ENCODE measurements at places on chromosomes 13 and 19.

GRCh38 chr19:19402656-19403372, 2.7 kb upstream of the GATAD2A start:
- DNase-seq: no peak

GRCh38 chr19:14033946-14034345, 2.4 kb downstream of the IL27RA start:
- no peak for DNase-seq

DNA sequence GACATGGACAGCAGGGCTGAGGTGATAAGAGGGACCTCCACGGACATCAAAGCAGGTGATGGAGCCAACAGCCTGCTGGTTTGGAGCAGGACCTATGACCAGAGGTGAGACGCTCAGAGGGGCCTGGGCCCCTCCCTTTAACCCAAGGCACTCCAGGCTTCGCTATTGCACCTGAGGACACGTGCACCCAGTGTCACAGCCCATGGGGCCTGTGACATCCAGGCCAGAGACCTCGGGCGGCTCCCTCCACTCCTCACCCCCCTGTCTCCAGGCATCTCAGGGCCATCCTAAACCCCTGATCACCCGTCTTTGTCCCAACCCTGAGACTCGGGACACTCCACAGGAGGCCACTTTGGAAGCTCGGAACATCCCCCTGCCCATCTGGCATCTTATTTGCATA, 12.9 kb downstream of the ADGRE5 start:
- DNase-seq: no peak

DNA sequence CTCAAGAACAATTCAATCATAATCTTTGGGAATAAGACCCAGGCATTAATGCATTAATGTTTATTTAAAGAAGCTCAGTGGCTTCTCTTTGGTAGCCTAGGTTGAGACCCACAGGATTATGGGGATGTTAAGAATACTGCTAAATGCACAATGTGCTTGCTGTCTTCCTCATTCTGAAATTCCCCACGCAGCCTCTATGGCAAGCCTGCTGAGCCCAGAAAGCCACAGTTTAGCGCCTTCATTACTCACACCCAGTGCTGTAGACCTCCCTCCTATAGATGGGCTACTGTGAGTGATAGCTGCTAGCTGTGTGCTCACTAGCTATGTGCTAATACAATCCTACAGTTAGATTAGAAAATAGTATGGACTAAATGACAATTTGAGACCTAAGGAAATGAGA, 90.6 kb downstream of the TNFSF13B start:
- no peak for DNase-seq

DNA sequence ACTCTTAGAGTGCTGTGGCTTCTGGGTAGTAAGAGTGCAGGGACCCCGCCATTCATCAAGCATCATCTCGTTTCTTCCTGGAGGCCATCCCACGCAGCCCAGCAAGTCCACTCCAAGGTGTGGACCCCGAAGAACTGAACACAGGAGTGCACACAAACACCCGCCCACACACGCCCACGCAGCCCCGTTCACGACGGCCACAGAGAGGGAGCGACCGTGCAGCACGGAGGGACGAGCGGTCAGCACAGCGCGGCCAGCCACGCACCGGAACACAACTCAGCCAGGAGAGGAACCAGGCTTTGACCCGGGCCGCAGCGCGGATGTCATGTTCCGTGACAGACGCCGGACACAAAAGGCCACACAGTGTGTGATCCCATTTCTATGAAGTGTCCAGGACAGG, 18.2 kb upstream of the RANBP3 start:
- no peak for DNase-seq

GRCh38 chr13:37195621-37196020, 90.2 kb upstream of the CSNK1A1L start:
- no peak for DNase-seq

GRCh38 chr19:35404879-35405622, 34.2 kb downstream of the GPR42 start:
- DNase-seq: no peak

GRCh38 chr13:43239275-43239840, 216.0 kb downstream of the DNAJC15 start:
- DNase-seq: no peak

- DNase-seq: no peak
Observed at GRCh38 chr13:108176685-108177274, 38.6 kb downstream of the LIG4 start.

GRCh38 chr13:108496362-108497210, 132.8 kb upstream of the MYO16 start:
- no peak for DNase-seq

DNA sequence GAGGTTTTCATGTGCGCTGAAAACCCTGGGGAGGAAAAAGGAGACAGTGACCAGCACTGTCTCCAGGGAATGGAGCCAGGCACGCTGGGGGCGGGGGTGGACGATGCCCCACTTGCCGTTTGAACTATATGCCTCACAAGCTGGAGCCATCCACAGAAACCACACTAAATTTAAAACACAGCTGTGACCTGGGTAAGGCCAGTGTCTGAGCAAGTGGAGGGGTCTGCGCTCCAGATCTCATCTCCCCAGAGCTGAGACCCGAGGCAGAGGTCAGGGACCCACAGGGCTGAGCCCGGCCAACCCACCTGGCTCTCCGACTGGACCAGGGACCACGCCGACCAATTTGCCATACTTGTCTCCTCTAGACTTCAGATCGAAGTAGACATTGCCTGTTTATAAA, 23.2 kb downstream of the CARS2 start:
- DNase-seq: no peak

DNA sequence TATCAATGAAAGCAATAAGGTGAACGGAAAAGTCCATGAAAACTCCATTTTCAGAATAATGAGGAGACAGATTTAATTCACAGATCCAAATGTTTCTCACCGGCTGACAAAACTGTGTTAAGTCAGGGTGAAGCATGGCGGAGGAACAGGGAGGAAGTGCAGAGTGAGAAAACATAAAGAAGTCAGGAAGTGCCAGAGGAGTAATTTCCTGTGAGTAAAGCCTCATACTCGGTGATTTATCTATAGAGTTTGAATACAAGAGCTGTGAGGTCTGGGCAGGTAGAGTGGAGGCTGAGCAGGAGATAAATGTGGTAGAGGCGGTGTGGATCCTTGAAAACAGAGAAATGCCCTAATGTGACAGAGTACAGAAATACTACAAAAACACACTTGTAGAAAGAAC, 11.4 kb downstream of the CARD8 start:
- DNase-seq: no peak

- no peak for DNase-seq
Observed at GRCh38 chr13:94548382-94548781, 47.6 kb downstream of the TGDS start.

DNA sequence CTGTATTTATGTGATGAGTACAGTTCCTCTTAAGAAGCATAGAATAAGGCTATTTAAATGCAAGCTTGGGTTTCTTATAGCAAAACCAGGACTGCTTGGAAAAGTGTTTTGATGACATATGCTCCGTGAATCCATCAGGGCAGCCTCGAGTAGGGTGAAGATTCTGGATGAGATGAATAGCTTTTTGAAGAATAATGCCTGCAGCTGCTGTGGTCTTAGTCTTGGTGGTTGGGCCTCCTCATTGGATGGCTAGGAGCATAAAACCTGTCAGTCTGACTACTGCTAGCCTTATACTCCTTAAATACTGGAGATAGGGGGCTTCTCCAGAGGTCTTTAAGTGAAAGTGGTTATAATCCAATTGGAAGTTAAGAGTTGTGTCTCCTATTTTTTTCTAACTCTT, 704.3 kb downstream of the FGF9 start:
- DNase-seq: no peak

GRCh38 chr13:61831026-61831425, 415.4 kb upstream of the PCDH20 start:
- DNase-seq: no peak

GRCh38 chr13:110628477-110628793, 13.1 kb downstream of the NAXD start:
- DNase-seq: no peak
